Fibroblast of villous mesenchyme (primary cell): ENCODE measurements at places on chromosomes 5 and 9.

- peak; percentile 70 for DNase-seq
These were observed 11.8 kb downstream of the OTULIN start for GRCh38 chr5:14676320-14676719.

DNA sequence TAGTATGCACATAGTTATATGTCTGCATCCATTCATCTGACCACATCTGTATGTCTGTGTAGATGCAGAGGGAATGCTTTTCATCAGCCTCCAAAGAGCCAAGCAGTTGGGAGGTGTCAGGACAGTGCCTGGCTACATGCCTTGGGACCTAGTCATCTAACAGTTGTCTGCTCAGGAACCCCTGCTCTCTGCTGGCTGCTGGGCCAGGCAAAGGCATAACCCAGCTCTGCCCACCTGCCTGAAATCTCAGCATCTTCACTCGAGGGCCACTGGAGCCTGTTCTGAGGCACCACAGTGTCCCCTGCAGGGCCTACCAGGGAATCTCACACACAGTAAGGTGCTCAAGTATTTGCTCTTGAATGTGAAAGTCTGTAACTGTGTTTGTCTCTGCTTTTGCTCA lies 3.7 kb downstream of the C9orf50 start:
- peak; percentile 67 for DNase-seq

GRCh38 chr9:127273326-127273725 lies 8.8 kb downstream of the GARNL3 start:
- DNase-seq: no peak

- peak; percentile 65 for DNase-seq
These were observed 44.9 kb downstream of the PCSK1 start for GRCh38 chr5:96388176-96388575.

DNA sequence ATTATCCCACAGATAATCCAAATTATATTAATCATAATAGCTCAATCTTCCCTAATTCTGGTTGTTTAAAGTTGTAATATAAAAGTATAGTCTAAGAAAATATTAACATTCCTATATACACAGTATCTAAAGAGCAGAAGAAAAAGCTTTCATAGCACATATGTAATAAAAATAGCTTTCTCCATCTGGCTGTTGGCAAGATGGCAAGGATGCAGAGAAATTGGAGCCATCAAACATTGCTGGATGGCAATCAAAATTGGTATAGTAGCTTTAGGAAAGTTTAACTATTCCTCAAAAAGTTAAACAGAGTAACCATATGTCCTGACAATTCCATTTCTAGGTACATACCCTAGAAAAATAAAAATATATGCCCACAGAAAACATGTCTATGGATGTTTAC lies 66.8 kb downstream of the TBCA start:
- DNase-seq: no peak

DNA sequence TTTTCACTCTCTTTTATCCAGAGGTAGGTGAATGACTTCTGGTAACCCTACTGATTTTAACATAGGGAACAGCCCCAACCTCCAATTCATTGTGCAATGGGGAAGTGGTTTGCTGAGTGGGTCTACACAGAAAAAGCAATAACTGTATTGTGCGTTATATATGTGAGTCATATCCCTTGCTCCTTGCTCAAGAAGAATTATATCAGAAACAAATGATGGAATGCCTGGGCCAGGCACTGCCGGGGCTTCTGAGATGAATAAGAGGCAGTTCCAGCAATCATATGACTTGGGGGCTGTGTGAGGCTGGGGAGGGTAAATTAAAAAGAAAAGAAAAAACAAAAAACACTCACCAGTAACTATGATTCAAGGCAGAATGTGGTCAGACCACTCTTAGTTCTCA lies 79.2 kb upstream of the ABCA1 start:
- peak; percentile 91 for DNase-seq

- DNase-seq: no peak
These were observed 71.6 kb downstream of the SETX start for GRCh38 chr9:132283165-132283564.

- no peak for DNase-seq
These were observed 214.1 kb upstream of the MEF2C start for GRCh38 chr5:89097103-89097502.

- no peak for DNase-seq
These were observed 135.1 kb upstream of the DAB2 start for GRCh38 chr5:39559923-39560322.

GRCh38 chr5:175181331-175181730 lies 262.7 kb downstream of the DRD1 start:
- DNase-seq: no peak

DNA sequence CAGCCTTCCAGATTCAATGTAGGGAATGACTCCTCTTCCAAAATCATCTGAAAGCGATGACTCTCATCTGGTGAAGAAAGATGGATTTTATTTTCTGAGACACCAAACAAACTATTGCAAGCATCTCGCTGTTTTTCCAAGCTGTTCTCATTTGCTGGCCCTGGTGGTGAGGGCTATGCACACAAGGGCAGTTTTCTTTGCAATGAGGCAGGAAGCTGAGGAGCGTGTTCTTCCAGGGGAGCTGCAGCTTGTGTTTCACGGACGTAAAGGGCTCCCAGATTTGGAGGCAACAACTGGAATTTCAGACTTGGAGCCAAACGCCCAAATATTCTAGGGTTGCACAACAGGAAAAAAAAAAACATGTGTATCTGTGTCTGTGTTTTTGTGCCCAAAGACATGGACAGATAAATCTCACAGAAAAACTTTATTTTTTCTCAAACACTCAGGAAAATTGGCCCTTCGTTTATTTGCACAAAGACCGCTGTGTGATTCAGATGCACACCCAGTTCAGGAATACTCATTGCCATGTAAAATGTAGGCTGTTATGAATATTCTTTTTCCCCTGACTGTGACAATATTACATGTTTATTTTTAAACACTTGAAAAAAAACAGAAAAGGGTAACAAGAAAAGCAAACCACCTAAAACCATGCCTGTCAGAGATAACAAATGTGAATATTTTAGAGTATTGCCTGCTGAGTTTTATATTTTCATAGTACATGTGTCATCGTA lies 151.3 kb downstream of the GAS1 start:
- DNase-seq: peak; percentile 84

GRCh38 chr5:115194676-115195075 lies 25.0 kb upstream of the TRIM36 start:
- DNase-seq: no peak

- no peak for DNase-seq
These were observed 152.9 kb downstream of the FRMD3 start for GRCh38 chr9:83385317-83385716.
